CD4-positive, alpha-beta T cell treated with Interleukin-6 at 100 ng/mL for 8 hours (primary cell): ENCODE measurements at places on chromosomes 7 and 10.

DNA sequence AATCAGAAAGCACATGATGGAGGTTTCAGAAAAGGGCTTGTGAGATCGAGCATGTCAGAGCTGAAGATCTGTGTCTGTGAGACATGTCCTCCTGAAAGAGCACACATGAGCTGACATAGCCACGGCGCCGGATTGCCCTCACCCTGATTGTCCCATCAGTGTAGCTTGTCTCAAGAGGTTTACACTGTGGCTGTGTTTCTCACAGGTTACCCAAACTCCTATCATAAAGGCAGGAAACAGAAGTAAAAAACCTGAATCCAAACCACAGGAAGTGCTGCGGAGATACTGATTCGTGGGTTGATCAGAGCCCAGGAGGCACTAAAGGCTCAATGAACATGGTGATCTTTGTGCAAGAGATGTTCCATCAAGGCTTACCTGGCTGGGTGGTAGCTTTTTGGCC lies 3.9 kb upstream of the ATP6V0E2 start:
- peak; percentile 77 for DNase-seq

DNA sequence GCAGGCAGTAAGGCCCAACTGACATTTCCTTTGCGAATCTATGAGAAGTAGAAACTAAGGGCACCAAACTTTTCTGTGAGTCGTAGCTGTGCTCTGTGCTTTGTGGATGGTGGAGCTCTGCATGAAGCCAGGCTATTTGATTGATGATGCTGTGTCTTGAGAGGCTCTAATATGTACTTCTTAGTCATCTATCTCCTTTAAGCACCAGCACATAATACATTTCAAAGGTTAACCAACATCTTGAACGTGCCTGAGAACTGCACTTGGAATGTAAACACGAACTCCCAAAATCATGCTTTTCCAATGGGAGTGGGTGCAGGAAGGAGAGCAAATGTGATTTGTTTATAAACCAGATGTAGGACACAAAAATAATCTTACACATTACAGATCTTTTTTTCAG lies 411.6 kb downstream of the PARD3 start:
- DNase-seq, result no peak

- DNase-seq, result no peak
Measured at GRCh38 chr7:126177782-126178181, 1075.0 kb downstream of the GRM8 start.

DNA sequence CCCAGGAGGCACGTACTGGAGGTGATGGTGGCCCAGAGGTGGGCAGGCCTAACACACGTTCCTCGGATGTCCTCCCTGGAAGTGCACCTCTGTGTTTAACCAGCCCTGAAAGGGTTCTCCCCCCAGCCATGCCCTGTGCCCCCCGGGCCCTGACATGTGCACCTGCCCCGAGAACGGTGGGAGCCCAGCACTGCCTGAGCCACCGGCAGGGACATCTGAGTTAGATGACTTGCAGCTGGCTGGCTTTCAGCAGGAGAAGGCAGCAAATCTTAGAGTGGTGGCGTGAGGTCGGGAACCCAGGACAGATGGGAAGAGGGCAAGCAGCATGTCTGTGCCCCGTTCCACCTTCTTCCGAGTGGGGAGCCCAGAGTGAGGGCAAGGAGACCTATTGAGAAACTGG lies 291.8 kb downstream of the TCERG1L start:
- no peak for DNase-seq

DNA sequence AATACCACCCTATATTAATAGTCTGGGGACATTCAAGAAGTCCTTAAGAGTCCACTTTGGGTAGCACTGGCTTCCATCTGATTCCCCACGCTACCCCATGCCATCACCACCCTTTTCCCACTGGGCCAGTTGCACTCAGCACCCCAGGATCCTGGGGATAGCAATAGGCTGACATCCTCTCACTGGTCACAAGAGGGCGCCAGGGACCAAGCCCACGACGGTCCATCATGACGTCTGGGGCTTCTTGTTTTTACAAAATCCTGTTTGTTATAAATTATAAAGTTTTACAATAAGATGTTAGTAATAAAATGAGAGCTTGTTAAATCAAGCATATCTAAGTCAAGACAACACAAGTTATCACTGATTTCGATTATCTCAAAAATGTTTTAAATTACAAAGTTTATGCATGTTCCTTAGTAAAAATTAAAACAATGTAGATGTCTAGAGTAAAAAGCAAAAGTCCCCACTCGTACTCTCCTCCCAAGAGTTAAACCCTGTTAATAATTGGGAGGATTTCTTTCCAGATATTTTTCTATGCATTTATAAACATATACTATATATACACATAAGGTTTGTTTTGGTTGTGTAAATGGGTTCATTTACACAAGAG lies 15.4 kb downstream of the GPNMB start:
- peak; percentile 39 for DNase-seq

DNA sequence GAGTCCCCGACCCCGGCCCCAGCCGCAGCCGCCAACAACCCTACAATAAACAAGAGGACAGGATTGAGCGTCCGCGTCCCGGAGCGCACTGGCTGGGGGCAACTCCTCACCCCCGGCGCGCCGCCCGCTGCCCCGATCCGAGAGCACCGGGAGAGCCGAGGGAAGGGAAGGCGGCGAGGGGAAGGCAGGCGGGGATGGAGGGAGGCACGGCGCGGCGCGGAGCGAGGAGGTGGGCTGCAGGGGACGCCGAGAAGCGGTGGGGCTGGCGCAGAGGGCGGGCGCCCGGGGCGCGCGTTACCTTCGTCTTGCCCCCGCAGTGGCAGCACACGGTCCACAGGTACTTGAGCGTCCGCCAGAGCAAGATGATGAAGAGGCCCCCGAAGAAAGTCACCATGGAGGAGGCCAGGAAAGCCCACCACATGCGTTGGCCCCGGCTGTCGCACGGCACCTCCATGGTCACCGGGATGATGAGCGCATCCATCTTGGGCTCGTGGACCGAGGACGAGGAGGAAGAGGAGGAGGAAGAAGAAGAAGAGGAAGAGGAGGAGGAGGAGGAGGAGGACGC lies 559 bp downstream of the KCNMA1 start:
- DNase-seq, result no peak

DNA sequence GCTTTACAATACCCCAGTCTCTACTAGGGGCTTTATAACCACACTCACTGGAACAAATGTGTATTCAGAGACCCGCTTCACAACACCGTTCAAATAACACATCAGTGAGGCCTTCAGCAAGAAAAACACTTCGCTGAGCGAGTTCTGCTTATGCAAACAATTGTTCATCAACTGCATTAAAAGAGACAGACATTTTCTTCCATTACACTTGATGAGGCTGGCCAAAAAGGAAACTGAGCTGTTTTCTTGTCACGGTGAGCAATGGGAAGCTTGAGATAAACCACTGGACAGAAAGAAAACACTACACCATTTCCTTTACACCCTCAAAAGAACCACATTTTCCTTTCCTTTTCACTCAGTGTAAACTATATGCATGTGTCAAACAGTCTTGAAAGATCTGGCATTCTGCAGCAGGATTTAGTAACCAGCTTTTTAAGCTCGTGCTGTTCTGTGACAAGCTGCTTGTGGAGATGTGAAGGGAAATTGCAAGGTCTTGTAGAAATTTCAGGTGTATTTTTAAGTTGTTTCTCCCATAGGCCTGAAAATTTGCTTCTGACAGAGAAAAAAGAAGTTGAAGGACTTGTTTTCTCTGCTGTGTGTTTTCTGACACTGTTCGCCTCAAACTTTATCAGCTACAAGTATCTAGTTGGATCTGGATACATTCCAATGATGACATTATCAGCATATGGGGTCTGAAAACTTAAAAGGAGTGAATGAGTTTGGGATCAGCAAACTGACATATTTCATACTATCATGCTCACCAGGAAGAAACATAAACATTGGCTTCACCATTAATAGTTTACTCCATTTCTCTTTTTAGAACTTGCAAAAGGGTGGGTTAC lies 693.1 kb downstream of the PARD3 start:
- no peak for DNase-seq

DNA sequence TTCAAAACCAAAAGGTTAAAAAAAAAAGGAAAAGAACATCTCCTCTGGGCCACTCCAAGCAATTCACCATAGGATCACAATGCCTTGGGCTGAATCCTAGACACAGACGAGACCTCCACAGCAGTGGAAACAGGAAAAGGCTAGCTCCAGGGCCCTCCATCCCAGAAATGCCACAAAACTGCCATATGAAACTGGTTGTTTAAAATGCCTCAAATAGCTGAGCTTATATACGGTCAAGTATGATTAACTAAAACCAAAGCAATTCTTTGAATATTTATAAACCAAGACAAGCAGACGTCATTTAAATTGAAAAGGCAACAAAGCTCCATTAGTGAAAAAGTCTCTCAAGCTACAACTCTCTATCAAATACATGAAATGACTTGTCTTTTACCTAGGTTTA lies 63.1 kb downstream of the DOCK4 start:
- no peak for DNase-seq

- DNase-seq, result no peak
Measured at GRCh38 chr10:114623661-114624294, 34.3 kb downstream of the ABLIM1 start.

DNA sequence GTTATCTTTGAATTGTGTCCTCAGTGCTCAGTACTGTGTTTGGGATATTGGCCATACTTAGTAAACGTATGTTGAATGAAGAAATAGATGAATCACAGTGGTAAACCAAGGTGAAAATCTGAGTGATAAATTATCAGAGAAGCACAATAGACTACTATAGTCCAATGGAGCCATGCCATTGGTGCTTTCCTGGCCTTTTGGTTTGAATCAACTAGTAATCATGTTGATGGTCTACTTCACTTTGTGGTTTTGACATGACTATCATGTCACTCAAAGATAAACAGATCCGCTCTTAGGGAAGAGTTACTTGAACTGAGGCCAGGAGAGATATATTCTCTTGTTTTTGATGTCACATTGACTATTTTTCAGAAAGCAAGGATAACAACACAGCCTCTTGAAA lies 86.1 kb upstream of the IGFBP3 start:
- no peak for DNase-seq

DNA sequence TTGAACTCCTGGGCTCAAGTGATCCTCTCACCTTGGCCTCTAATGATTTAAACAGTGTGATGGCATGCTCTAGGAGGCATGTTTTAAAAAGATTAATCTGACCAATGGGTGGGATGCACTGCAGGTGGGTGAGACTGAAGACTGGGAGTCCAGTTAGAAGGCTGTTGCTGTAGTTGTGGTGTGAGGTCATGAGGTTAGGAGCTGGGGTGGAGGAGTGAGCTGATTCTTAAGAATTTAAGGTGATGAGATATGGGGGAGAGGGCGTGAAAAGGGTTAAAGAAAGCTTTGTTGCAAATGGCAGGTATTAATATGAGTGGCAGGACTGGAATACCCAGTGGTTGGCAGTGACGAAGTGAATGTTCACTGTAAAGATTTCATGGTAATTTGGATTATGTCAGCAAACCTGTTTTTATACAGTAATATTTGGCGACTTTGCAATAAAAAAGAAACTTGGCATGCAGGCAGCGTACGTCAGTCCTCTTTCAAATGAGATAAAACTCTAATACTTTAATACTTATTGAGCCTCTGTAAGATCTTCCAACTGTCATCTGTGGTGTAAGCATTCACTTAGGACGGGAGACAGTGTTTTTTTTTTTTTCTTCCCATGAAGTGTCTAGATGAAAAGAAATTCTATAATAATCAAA lies 72.8 kb upstream of the MTPN start:
- DNase-seq, result no peak

GRCh38 chr7:115952832-115953231 lies 77.7 kb downstream of the TFEC start:
- DNase-seq, result no peak

- DNase-seq, result no peak
Measured at GRCh38 chr7:22469371-22470143, 30.4 kb downstream of the STEAP1B start.

DNA sequence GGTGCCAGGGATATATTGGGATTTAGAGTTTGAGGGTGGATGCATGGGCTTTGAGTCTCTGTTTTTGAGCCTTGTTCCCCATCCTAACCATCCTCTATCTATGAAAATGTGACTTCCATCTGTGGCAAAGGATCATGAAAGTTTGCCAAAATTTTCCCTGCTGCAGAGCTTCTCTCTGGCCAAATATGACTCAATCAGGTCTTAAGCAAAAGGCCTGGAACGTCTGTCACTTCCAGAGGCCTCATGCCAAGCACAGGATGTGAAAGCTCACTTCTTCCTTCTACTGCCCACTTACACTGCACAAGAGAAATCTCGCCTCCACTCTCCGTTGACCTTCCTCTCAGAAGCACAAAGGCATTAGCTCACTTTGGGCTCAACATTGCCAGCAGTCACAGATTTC lies 696.9 kb upstream of the NRP1 start:
- no peak for DNase-seq

DNA sequence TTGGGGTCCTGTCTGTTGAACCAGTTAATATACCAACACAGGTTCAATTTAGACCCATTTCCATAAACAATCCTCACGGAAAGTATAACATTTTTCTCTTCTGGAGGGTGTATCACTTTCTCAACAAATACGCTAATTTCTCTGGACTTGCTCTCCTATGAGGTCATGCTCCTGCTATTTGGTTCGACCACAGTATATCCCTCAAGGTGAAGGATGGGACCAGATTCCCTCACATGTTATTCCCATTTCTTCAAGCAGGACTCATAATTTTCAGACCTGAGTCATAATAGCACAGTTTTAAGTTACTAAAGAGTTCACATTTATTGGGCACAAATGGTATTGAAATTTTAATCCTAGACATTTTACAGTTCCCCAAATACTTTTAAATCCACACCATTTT lies 57.2 kb downstream of the ADAM12 start:
- no peak for DNase-seq

- DNase-seq, result no peak
Measured at GRCh38 chr7:112143582-112143981, 62.6 kb downstream of the DOCK4 start.

- DNase-seq, result no peak
Measured at GRCh38 chr10:129360046-129360445, 107.0 kb upstream of the MGMT start.

DNA sequence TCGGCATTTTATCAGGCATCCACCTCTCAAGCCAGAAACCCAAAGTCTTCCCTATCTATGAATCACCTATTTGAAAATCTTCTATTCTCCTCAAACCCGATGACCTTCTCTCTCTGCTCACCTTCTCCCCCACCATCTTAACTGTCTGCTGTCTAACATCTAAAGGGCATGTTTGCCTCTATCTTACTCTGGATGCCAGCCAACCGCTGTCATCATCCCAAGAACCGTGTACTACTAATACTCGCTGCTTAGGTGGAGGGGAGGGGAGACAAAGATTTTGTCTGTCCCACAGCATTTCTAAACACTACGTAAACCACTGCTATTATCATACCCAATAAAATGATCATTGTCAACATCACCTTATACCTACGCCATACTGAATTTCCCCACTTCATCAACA lies 29.5 kb downstream of the PAXIP1 start:
- DNase-seq, result no peak

- DNase-seq, result no peak
Measured at GRCh38 chr10:114766470-114766869, 55.1 kb upstream of the FHIP2A start.

- DNase-seq, result no peak
Measured at GRCh38 chr10:14416308-14416700, 85.6 kb upstream of the FRMD4A start.

DNA sequence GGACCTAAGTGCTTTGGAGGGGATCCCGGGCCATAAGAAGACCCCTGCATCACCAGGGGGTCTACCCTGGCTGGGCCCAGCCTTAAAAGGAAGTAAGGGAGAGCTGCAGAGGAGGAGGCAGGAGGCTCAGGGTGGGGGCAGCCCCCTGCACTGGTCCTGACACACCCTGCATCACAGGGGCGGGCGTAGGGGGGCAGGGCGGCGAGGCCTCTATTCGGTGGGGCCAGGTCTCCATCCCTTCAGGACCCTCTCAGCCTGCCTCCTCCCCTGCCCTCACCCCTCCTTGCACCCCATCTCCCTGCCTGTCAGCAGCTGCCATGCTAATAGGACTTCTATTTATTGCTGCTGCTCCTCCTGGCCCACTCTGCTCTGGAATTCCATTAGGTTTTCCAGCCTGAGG lies 101.4 kb downstream of the C10orf105 start:
- no peak for DNase-seq
